ENCODE measurements at places on chromosomes 16 and 17. TPM values are rescaled to one million over a fixed set of nuclear protein-coding genes. Genes with fewer than 3 reads are reported as not detected.

- no peak overlapping the region for H3K4me3 ChIP-seq
- no peak overlapping the region for H3K27ac ChIP-seq
- H3K36me3 ChIP-seq = peaks cover 45% of the 10 kb centered on the region
- no peaks in the 10 kb centered on the region for H3K27me3 ChIP-seq
- no peak for DNase-seq
Observed at GRCh38 chr16:88597856-88598491, 27.8 kb downstream of the ZC3H18 start.

DNA sequence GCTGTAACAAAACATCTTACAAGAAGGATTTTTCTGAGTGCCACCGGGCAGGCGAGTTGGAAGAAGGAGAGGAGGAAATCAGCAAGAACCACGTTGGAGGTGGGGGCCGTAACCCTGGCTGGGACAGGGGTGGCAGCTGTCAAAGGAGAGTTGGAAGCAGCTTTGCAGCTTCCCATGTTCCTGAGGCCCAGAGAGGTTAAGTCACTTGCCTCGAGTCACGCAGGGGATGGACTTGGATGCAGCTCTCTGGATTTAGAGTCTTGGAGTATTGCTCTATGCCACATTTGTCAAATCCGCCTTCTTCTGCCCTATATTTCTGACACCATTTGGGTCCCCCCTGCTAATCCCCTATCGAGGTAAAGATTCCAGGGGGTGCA lies 83.0 kb upstream of the CIBAR2 start:
- H3K27ac ChIP-seq = no peak overlapping the region
- H3K4me3 ChIP-seq = no peak overlapping the region
- DNase-seq = no peak
- peaks cover 2% of the 10 kb centered on the region for H3K27me3 ChIP-seq

Gene SHPK
- total RNA-seq = 20.6 TPM

GRCh38 chr16:68288252-68288650 lies 22.5 kb downstream of the SLC7A6OS start:
- H3K4me1 ChIP-seq = peaks cover 78% of the 10 kb centered on the region
- peak overlapping the region; percentile 67 for H3K4me3 ChIP-seq
- peaks cover 70% of the 10 kb centered on the region for H3K36me3 ChIP-seq
- no peak for DNase-seq

DNA sequence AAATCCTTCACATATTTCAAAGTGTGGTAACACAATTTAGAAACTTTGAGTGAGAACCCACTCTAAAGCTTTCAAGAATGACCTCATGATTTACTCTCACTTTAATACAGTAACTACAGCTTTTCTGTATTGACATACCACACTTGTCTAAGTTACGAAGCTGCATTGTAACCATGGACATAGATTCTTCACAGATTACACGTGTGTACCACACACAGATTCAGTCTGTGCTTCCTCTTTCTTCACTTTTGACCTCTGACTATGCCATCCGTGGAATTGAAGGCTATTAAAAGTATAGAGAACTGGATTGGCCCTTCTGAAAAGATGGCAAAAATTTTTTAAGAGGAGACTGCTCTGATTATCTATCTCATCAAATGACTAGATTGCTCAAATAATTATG lies 172.7 kb downstream of the TANC2 start:
- no peak for DNase-seq
- H3K27ac ChIP-seq = no peak overlapping the region
- H3K27me3 ChIP-seq = peaks cover 2% of the 10 kb centered on the region
- no peak overlapping the region for H3K4me3 ChIP-seq
- H3K36me3 ChIP-seq = no peaks in the 10 kb centered on the region

Measured in activated CD4-positive, alpha-beta T cell treated with anti-CD3 and anti-CD28 coated beads, Interleukin-2, amount 10 ng/mL, durations not matched to agents 24 days and 14 days (primary cell).